MM.1S (cell line): ENCODE measurements at places on chromosomes 4 and X.

DNA sequence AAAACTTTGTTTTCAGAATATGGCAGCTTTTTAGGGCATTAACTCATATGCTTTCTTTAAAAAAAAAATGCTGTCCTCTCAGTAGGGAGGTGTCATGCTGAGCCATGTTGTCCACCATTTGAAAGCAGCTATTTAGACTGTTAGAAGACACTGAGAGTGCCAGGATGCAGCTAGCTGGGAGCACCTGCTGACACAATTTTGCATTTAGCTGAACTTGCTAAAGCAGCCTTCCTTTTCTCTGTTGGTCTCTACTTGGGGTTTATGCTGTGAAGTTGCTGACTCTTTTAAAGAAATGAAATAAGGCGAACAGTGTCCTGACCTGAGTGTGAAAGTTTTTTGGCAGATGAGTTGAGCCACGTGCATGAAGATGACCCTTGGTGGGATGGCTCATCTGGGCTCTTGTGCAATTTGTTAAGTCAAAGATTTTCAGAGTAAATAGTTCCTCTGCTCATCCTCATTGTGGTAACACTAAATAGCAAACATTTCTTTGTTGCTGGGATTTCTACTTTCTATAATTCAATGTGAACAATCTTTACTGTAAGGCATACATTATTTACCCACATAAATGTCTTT is 64.5 kb downstream of the CDS1 start:
- DNase-seq = peak; percentile 22

- peak; percentile 19 for DNase-seq
These were observed 341.8 kb upstream of the GALNT7 start for GRCh38 chr4:172826861-172827260.

DNA sequence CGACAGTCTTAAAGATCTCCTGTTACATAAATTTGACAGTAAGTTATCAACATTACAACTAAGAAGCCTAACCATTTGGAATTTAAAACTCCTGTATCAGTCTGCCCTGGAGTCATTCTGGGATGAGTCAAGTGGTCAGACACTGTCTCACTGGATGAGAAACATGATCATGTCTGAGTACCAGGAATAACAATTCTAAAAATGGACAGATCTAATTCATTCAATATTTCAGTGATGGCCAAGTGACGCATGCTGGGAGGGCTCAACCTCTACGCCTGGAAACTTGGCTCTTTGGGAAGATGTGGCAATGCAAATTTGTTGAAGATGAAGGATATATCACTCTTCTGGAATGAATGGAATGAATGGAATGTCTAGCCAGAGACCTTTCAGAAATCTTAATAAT is 1427.2 kb downstream of the STIM2 start:
- DNase-seq = no peak

DNA sequence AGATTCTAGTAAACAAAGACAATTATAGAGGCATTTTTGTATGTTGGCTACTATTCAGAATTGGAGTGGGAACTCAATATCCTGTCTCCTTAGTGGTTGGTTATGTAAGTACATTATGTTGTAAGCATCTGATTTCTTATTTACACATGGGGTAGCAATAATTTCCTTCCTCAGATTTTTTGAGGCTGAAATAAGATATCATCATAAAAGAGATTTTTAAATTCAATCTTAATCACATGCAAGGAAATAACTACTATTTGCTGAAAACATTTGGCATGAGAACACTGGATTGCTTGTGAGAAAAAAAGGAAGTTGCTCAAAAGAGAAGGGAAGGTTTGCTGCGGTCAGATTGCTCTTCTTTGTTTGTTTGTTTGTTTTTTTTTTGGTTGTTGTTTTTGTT is 437.7 kb upstream of the HS3ST1 start:
- DNase-seq = no peak

GRCh38 chr4:151315212-151315886 is 10.1 kb downstream of the SH3D19 start:
- DNase-seq = no peak

- DNase-seq = no peak
These were observed 63.3 kb downstream of the AFAP1 start for GRCh38 chr4:7876201-7876875.

- DNase-seq = no peak
These were observed 154.5 kb upstream of the ANK2 start for GRCh38 chr4:112894951-112895350.

DNA sequence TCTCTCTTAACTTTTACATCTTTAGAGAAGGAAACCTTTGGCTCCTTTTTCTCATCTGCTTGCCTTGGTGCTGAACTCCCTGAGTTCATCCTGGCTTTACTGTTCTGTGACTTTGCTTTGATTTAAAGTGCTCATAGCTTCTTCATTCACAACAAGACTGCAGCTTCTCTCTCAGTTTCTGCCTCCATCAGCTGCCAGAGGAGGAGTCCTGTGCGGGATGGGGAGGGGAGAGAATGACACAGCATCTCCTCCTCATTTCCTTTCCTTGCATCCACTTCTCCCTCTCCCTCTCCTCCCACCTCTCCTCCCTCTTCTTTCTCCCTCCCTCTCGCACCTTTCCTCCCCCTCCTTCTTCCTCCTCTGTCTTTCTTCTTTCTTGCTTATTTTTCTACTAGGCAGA is 42.0 kb downstream of the CBLL2 start:
- DNase-seq = no peak

- peak; percentile 83 for DNase-seq
These were observed 89.7 kb downstream of the TET2 start for GRCh38 chr4:105236202-105236915.
